ENCODE measurements at places on chromosomes 3 and 15.

GRCh38 chr15:78249131-78249530, 14.8 kb upstream of the ACSBG1 start:
- DNase-seq: no peak

- DNase-seq: no peak
These were observed 117.1 kb downstream of the MTHFS start for GRCh38 chr15:79779746-79780145.

GRCh38 chr3:69339760-69340159, 46.1 kb downstream of the FRMD4B start:
- DNase-seq: no peak

- DNase-seq: no peak
These were observed 57.2 kb downstream of the KIF9 start for GRCh38 chr3:47225310-47225906.

DNA sequence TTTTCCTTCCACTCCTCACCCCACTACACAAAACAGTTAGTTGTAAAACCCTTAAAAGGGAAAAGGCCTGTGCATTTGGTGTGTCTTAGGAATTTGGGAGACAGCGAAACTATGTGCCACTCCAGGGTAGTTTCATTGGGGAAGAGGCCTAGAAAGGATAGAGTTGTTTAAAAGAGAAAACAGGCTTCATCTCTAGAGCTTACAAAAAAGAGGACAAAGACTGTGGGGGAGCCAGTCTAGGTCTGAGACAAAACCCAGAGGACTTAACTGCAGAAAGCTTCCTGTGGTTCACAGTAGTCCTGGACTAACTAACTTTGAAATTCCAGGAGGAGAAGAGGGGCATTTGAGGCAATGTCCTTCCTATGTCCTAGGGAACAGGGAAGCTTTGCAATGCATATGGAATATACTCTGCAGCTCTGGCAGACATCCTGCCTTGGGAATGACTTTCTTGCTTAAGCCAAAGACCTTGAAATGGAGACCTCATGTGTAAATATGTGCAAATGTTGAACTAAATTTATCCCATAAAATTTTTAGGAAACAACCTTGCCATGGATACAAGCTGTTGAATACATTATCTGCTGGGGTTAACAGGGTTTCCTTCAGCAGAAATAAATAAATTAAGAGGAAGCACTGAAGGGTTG, 159.4 kb downstream of the LSAMP start:
- no peak for DNase-seq

GRCh38 chr3:177894081-177894728, 642.0 kb upstream of the KCNMB2 start:
- no peak for DNase-seq

- DNase-seq: no peak
These were observed 17.2 kb upstream of the CCR4 start for GRCh38 chr3:32934150-32934742.

- no peak for DNase-seq
These were observed 754.5 kb upstream of the ALCAM start for GRCh38 chr3:104612218-104612617.

DNA sequence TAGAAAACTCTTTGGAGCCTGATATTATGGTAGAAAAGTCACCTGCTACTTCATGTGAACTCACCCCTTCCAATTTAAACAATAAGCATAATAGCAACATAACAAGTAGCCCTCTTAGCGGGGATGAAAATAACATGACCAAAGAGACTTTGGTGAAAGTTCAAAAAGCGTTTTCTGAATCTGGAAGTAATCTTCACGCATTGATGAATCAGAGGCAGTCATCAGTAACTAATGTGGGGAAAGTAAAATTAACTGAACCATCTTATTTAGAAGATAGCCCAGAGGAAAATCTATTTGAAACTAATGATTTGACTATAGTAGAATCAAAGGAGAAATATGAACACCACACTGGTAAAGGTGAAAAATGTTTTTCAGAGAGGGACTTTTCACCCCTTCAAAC, 5.1 kb upstream of the SCG5 start:
- DNase-seq: no peak

- DNase-seq: no peak
These were observed 53.8 kb downstream of the MGLL start for GRCh38 chr3:127768346-127769008.

GRCh38 chr3:114566162-114566755, 272.4 kb downstream of the TIGIT start:
- no peak for DNase-seq

DNA sequence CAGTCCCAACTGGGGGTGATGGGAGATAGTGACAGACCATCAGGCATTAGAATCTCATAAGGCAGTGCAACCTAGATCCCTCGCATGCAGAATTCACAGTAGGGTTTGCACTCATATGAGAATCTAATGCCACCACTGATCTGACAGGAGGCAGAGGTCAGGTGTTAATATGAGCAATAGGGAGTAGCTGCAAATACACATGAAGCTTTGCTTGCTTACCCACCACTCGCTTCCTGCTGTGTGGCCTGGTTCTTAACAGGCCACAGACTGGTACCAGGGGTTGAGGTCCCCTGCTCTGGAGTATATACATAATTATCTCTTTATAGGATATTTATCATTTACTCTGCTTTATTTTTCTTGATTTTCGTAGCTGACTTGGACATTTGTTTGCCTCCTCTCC, 36.0 kb upstream of the ZMAT3 start:
- DNase-seq: no peak

GRCh38 chr15:96268442-96269204, 61.9 kb upstream of the NR2F2 start:
- no peak for DNase-seq

GRCh38 chr3:107366766-107367165, 10.5 kb upstream of the CCDC54 start:
- no peak for DNase-seq

- no peak for DNase-seq
These were observed 29.2 kb downstream of the CADPS start for GRCh38 chr3:62845996-62846395.

DNA sequence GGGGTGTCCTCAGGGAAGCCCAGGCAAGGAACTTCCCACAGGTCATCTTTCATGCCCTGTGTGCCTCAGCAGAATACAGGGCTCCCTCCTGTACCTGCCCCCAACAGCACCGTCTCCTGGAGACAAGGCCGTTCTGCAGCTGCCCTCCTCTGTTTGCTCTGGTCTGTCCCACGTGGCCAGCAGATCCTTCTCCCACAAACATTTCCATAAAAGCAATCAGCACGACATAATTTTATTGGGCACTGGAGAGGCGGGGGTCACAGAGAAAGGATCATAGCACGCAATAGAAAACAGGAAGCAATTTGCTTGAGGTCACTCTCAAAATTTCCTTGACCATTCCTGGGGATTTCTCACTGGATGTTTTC, 29.4 kb downstream of the STARD5 start:
- DNase-seq: no peak

GRCh38 chr3:62615258-62615849, 242.0 kb upstream of the FEZF2 start:
- no peak for DNase-seq

- no peak for DNase-seq
These were observed 23.4 kb upstream of the AQP9 start for GRCh38 chr15:58114812-58115211.

DNA sequence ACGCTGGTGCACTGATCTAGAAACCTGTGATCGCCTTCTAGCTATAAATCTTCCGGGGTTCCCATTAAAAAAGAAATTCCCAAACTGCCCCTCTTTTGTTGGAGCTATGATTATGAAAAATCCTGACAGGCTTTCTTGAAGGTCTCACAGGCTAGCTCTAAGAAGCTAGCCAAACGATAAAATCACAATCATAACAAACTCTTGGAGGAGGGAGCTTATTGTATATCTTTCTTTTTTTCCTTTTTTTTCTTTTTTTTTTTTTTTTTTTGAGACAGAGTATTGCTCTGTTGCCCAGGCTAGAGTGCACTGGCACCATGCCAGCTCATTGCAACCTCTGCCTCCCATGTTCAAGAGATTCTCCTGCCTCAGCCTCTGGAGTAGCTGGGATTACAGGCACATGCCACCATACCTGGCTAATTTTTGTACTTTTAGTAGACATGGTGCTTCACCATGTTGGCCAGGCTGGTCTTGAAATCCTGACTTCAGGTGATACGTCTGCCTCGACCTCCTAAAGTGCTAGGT, 72.0 kb downstream of the MYO1E start:
- no peak for DNase-seq

- DNase-seq: no peak
These were observed 376.6 kb downstream of the RSL24D1 start for GRCh38 chr15:54820098-54820497.

DNA sequence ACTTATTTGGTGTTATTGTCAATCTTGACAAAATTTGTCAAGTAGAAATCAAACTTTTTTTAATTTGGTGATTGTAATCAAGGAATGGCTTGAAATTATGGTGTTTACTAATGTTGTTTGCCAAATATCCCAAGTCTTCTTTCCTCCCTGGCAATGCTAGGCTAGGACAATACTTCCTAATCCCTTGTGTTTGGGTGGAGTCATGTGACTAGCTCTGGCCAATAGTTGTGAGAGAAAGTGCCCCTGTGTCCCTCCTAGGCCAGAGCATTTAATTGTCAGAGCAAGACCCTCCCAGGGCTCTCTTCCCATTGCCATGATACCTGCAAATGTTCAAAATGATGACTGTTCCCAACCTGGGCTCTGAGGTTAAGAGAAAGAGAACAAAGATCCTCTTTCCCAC, 132.7 kb downstream of the ANXA2 start:
- no peak for DNase-seq

DNA sequence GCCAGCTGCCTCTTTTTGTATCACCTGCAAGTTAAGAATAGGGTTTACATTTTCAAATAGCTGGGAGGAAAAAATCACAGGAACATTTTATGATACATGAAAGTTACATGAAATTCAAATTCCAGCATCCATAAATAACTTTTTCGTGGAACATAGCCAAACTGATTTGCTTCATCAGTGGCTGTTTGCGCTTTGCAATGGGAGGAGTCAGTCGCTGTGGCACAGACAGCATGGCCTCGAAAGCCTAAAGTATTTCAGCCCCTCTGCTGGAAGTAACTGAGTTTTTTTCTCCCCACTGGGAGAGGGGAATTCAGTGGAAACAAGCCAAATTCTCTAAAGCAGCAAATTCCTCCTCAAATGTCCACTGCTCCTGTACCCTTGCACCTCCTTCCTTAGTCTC, 271.9 kb downstream of the SUCLG2 start:
- DNase-seq: no peak

DNA sequence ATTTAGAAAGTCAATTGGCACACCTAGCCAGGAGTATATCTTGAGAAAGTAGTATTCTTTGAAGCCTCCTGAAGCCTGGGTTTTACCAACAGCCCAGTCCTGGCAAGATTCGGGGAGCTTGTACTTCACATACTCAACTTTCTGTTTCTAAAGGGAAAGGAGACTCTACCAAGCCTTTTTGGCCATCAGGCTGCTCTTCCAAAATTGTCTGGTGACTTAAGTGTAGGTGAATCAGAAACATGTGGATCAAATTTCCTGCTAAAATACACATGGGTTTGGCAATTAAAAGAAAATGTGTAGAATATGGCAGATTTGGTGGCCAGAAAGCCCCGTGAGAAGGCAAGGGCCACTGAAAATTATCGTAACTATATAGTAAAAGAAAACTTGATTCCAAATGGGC, 15.9 kb upstream of the GREM1 start:
- no peak for DNase-seq

DNA sequence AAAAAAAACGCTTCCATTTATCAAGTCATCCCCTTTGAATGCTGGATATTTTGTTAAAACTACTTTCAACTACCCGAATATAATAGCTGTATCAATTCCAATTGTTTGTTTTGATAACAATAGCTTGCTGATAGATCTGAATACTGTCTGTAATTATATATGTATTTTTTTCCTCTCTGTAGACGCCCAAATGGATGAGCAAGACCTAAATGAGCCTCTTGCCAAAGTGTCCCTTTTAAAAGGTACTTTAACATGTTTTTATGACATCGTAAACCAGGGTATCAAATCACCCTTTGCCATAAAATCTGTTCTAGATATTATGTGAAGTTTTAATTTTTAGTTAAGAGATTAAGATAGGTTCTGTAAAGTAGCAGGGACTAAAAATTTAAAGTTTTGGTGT, 111.5 kb upstream of the FLNB start:
- no peak for DNase-seq

- DNase-seq: no peak
These were observed at the start of gene MAP4 for GRCh38 chr3:48016301-48016973. Gene MAP4, minus strand, starts transcription at chr3:48016416. Its CDS starts 17,556 bp downstream, at chr3:47998860.

- DNase-seq: no peak
These were observed 191.4 kb upstream of the LRIG1 start for GRCh38 chr3:66692042-66692765.

GRCh38 chr3:40258555-40258954, 51.0 kb upstream of the EIF1B start:
- no peak for DNase-seq

DNA sequence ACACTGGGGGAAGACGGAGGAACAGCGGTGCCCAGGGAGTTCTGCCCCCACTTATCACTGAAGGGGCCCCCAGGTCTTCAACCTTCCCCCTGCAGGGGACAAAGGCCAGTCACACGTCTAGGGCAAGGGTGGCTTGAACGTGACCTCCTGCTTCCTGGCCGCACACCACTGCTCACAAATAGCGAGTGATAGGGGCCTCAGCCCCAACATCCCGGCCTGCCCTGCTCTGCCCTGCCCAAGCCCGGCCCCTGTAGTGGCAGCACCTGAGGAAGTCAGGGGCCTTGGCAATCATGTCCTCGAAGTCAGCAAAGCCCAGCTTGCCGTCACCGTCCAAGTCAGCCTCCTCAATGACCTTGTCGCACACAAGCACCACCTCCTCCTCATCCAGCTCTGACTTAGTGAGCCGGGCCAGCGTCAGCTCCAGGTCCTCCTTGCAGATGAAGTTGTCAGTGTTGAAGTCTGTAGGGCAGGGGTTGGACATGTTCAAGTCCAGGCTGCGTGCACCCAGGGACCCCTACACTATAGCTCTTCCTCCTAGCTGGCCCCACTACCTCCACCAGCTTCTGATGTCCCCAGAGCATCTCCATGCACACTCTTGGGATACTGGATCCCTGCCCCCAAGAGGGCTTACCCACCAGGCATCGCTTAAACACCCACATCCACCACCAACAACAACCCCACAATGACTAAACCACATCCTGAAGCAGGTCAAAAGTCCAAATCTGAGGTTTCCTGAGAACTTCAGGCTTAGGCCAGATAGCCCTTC, 13.3 kb downstream of the SH2D7 start:
- DNase-seq: no peak

GRCh38 chr3:160210341-160210740, 14.9 kb upstream of the C3orf80 start:
- DNase-seq: no peak

GRCh38 chr15:79101866-79102581, 11.4 kb upstream of the RASGRF1 start:
- DNase-seq: no peak
